Hematopoietic multipotent progenitor cell treated with erythropoietin and hydrocortisone succinate and interleukin-3 and kit ligand, for 17 days (in vitro differentiated cells): ENCODE measurements at places on chromosomes 11 and 22.

DNA sequence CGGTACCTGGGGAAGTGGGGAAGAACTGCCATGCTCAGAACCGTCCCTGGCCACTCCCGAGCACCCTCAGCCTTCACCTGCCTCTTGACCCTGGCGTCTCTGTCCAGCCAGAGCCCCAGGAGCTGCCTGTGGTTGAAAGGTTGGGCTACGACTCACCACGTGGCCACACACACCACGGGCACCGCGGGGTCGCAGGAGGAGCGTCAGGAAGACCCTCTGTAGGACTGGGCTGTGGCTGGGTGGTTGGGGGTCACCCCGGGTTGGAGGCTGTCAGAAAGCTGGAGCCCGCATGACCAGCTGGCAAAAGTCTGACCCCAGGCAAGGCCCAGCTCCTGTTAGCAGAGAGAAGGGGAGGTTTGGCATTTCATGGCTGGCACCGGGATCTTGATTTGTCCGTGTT, 11.5 kb downstream of the KRTAP5-5 start:
- no peak for DNase-seq

GRCh38 chr22:46043816-46044620, 67.1 kb upstream of the WNT7B start:
- DNase-seq = peak; percentile 59

DNA sequence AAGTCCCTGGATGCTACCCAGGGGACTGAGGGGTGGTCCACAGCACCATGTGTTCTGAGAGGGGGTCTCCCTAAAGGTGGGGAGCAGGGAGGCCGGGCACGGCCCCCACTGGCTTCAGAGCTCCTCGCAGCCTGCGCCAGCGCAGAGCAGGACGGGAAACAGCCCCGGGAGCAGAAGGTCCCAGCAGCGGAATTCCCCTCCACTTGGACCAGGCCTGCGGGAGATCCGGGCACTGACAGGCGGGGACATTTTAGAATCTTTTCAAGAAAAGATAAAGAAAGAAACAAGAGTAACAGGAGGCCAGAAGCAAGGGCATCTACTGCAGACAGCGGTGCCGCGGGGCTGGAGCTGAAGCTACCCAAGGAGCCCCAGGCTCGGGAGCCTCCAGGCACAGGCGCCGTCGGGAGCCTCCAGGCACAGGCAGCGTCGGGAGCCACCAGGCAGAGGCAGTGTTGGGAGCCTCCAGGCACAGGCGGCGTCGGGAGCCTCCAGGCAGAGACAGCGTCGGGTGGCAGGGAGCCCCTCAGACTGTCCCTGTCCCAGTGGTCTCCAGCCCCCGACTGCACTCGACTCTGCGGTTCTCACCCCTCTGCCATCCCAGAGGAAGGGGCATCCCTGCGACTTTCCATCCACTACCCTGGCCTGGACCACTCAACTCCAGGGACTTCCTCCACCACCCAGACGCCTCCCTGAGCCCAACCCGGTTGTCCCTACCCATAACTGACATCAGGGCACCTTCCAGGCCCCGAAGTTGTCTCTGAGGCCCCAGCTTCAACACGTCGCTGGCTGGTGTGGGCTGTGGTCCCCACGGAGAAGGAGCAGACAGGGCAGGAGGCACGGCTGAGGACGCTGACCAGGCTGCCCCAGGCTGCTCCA, 211.1 kb downstream of the BRD1 start:
- no peak for DNase-seq

GRCh38 chr11:97847730-97848129, 1173.0 kb upstream of the CNTN5 start:
- no peak for DNase-seq

DNA sequence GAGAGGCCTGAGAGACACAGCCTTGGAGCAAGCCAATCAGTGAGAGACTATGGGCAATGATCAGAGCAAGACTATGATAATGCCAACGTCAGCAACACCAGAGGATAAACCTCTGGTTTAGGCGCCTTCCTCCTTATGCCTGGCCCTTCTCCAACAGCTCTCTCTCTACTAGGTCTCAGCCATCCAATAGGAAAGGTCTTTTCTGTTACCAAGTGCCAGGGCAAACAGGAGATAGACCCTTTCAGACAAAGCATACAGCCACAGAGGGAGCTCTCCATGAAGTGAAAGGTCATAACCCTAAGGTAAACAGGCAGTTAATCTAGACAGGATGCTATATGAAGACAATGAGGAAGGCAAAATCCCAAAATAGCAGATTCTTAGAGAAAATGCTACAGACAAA, 9.5 kb downstream of the STK33 start:
- no peak for DNase-seq

- no peak for DNase-seq
These were observed 22.8 kb downstream of the SYN3 start for GRCh38 chr22:33035272-33035863.

DNA sequence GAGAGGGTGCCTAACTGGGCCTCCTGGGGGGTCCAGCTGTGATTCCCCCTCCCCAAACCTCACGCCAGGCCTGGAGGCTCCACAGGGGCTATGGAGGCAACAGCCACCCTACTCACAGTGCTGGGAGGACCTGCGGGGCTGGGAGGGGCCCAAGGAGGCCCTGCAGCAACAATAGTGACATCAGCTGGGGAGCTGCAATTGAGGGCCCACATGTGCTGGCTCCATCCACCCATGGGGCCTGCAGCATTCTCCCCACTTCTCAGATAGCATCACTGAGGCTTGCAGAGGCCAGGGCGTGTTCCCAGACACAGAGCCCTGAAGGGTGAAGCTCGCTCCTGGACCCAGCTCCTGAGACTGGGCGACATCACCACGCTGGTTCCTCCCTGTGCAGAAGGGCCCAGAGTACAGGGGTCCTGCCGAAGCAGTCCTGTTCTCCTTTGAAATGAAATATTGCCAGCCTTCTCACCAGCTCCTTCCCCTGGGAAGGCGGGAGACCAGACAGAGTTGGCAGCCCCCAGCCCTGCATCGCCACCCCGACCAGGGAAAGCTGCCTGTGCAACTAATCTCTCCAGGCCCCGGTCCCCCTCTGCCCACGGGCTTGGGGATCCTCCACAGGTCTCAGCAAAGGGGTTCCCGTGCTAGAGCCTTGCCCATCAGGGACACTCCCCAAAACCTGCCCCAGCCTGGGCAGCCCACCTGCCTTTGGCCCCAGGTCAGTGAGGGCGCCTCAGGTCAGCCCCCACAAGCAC, 8.9 kb upstream of the TBX1 start:
- no peak for DNase-seq

DNA sequence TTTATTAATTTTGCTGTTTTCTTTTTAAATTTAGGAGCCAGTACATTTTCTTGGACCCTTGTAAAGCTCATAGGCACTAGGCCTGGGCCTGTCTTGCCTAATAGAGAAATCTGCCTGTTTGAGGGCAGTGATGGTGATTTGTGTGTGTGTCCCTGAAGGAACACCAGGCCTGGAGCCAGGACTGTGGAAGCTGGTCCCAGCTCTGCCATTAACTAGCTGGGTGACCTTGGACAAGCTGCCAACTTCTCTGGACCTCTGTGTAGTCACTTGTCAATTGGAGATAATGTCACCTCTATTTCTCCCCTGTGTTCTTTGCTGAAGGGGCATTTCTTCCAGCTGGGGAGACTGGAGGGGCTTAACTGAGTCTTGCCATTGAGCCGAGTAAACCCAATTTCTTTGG, 16.0 kb upstream of the FTH1 start:
- DNase-seq = no peak

DNA sequence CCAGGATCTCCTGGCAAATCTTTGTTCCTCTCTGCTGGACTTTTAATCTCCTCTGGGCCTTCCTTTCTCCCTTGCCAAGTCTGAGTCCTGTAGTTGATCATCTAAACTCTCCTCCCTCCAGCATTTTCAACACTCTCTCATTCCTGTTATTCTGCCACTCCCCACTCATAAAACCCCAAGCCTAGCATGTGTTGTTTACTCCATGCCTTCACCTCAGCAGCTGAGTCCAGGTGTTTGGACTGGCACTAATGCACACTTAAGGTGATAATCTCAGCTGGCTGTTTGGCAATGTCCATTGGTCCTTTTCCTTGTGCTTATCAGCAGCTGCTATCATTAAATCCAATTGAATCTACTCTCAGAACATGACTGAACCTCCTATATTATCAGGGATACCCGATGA, 876.8 kb upstream of the TENM4 start:
- DNase-seq = no peak

DNA sequence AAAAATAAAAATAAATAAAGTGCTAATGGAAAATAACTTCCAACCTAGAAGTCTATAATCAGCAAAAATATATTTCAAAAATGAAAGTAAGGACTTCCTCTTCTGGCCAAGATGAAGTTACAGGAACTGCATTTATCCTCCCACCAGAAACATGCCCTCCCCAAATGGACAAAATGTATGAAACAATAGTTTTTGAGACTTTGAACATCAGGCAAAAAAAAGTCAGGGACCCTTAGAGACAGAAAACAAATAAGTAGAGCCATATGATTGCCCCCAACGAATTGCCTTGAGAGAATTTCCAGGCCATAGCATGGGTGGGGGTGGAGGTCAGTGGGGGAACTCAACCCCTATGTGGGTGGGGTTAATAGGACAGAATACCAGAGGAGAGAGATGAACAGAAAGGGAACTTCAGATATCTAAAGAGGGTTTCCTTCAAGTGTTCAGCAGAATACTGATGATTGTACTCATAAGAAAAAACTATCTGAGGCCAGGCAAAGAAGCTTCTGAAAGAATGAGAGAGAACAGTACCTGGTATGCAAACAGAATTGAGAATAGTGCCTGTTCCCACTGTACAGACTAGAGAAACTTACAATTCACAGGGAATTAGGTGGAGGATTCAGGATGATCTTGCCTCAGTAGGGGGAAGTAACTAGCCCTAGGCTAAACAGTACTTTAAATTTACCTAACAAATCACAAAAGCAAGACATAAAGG, 26.6 kb upstream of the IL10RA start:
- no peak for DNase-seq

DNA sequence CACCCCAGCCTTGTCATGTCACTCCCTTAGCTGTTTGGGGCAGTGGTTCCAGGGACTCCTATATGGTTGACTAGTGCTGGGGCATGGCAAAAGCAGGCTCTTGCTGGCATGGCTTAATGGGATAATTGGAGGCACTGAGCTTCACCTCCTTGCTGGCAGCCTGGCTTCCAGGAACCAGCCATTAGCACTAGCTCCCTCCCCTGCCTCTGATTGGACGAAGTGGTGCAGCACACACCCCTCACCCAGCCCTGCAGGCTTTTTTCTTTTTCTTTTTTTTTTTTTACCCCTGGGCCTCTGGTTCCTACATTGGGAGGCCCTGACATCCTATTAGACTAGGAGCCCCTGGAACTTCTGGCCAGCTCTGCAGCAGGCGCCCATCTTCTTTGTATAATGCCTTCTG, 18.6 kb downstream of the PHLDB1 start:
- no peak for DNase-seq

DNA sequence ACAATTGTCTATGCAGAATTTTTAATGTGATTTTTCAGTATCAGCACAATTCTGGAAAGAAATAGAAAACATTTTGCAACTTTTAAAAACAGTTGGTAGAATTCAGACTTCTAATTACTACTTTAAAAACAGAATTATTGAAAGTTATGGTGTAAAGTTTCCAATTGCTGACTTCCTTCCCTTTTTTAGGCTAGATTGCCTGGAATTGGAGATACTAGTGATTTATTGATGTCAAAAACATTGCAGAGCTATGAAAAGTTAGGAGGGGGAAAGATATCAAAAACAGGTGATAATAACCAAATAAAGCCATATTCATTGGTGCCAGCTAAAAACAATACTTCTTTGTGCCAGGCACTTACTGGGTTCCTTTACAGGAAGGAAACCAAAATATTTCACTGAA, 485.5 kb downstream of the TMEM135 start:
- no peak for DNase-seq

- DNase-seq = no peak
These were observed 7.7 kb downstream of the HIPK3 start for GRCh38 chr11:33264926-33265325.

GRCh38 chr22:23113847-23114720, 27.7 kb downstream of the RSPH14 start:
- DNase-seq = no peak

- no peak for DNase-seq
These were observed 438.5 kb upstream of the B3GAT1 start for GRCh38 chr11:134850566-134850965.

DNA sequence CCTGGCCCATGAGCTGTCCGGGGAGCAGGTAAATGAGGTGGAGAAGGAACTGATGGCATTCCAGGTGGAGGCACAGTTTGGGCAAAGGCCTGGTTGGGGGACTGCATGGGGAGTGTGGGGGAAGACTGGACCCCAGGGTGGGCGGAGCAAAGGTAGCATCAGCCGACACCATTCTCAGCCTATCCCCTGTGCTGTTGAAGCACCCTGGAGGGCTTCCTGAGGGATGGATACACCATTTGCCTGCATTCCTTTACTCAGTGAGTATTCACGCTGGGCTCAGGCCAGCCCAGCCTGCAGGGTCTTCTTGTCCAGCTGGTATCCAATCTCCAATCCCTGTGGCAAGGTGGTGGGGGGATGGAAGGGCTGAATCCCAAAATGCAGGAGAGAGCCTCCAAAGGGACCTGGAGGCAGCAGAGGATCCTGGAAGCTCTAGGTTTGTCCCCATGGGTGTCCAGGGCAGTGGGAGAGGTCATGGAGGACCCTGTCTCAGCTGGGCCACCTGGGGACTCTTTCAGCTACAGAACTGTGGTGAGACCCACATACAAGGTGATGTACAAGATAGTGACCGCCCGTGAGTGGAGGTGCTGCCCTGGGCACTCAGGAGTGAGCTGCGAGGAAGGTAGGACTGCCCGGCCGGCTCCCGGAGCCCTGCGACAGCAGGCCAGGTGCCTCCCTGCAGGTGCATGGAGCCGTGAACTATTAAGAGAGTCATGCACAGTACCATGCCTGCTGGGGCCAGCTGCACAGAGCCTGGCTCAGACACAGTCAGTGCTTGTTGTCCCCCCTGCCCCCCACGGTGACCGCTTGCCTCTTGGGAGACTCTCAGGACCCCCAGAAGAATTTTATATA, 9.5 kb downstream of the EMID1 start:
- no peak for DNase-seq

DNA sequence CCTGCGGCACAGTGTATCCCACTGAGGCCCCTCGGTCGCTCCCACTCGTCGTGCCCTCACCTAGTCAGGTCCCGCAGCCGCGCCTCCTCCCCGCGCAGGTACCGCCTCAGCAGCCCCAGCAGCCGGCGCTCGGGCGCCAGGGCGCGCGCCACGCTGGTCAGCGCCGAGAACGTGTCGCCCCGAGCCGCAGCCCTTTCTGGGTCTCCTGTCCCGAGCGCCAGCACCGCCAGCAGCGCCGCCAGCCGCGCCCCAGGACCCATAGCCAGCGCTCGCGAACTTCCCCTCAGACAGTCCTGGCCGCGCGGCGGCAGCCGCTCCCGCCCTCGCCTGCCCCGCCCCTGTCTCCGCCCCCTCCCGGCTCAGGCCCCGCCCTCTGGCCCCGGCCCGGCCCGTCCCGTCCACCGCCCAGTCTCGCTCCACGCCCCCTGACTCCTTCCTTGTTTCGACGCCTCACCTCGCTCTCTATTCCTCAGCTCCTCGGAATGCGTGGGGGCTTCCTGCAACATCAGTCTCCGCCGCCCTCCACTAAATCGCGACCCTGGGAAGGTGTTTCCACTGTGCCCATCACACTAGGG, at the start of gene P4HA3:
TSS of gene P4HA3 (minus strand) at position 289 of the 575 bp plus-strand sequence. CDS start at position 260, 29 bp downstream.
- peak; percentile 56 for DNase-seq
